ENCODE measurements at places on chromosomes 3 and 15.

GRCh38 chr3:159619341-159619885, 369.2 kb upstream of the IL12A start:
- DNase-seq = no peak

GRCh38 chr3:42165211-42165610, 74.1 kb downstream of the TRAK1 start:
- no peak for DNase-seq

DNA sequence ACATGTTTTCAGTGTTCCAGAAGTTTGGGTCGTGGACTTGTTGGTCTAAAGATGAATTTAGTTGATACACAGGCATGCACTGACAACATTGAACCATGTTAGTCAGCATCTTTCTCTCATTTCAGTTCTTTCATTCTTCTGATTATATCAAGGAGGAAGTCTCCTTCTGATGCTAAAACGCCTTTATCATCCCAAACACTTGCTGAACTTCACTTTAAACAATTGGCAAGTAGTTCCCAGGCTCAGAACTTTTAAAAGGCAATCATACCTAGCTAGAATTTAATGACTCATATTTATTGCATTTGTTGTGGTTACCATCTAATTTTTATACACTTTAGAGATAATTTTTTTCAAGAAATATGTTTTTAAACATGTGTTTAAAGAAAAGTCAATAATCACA, 15.9 kb downstream of the LMCD1 start:
- no peak for DNase-seq

DNA sequence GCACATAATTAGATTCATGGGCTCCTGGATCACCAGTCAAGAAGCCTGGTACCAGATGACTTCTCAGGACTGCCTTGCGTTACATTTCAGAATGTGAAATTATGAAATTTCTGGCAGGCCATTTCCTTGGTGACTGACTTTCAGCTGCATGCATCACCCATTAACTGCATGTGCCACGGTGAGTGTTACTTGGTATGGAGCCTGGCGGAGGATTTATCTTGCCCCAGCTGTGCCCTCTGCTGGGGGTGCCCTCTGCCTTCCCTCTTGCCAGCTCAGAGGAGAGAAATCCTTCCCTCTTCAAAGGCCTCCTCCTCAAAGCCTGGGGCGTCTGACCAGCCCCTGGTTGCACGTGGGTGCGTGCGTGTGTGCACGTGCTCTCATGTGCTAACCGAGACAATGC, 57.7 kb upstream of the CTSH start:
- DNase-seq = no peak

DNA sequence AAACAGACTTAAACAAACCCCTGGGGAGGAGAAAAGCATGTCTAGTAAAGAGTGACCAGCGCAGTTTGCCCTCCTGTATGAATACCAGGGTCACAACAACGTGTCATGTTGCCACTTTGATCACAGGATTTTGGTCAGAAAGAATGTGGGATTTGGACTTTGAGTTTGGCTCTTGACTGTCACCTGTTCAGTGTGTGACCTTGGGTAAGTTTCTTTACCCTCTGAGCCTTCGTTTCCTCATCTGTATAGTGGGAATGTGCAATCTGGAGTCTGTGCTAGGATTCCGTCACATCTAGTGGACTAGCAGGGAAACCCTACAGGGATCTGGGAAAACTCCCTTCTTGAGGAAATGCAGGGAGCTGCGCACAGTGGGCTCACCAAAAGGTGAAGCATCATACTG, 63.6 kb downstream of the CCNL1 start:
- DNase-seq = no peak

GRCh38 chr15:59924096-59924495, 80.0 kb upstream of the FOXB1 start:
- no peak for DNase-seq

DNA sequence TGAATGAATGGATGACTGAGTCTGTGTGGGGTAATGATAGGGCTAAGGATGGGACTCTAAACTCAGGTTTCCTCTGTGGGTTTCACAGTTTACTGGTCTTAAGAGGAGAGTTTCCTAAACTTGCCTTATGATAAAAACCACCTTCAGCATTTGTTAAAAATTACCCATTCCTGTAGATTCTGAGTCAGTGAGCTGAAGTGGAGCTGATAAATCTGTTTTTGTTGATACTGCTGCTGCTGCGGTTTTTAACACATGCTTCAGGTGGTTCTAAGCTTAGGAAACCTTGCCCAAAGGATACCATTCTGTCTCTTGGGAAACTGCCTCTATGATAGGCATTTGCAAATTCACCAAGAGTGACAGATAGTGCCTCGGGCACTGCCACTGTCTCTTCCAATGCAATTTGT, 52.6 kb downstream of the MECOM start:
- no peak for DNase-seq

DNA sequence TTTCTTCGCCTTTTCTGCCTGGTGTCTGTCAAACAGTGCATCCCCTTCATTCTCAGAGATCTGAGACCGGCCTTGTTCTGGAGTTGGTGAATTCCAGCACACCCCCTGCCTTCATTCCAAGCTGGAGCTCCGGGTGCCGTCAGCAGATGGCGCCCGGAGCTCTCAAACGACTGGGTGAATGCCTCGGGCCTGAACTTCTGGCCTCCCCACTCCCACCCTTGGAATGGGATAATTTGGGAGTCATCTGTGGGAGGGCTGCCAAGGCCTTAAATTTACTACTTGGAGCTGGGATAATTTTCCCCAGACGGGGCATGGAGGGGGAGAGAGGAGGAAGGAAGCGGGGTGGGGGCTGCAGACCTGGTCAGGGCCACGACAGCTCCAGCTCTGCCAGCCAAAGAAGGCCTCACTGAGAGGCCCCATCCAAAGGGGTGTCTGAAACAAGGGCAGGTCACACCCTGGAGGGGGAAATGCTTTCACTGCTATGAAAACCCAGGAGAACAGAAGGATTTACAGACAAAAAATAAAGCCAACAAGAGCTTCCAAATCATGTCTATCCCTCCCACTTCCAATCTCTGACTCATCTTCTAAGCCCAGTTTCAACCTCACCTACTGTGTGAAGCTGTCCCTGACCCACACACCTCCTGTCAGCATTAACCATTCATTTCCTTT, 187.9 kb downstream of the OPA1 start:
- no peak for DNase-seq

- DNase-seq = no peak
Observed at GRCh38 chr3:156131241-156131640, 10.9 kb downstream of the KCNAB1 start.

- no peak for DNase-seq
Observed at GRCh38 chr15:93271871-93272270, 182.9 kb upstream of the RGMA start.

Measured in activated CD8-positive, alpha-beta memory T cell treated with anti-CD3 and anti-CD28 coated beads for 1 hour (primary cell).